Chondrocyte (in vitro differentiated cells): ENCODE measurements at places on chromosomes 7 and 10. TPM values are rescaled to one million over a fixed set of nuclear protein-coding genes. Genes with fewer than 3 reads are reported as not detected.
A peak's percentile ranks its signal among the peaks of the same experiment; 100 is the strongest.

GRCh38 chr10:133174689-133175263 lies 14.8 kb downstream of the KNDC1 start:
- H3K27ac ChIP-seq: no peak overlapping the region
- DNase-seq: no peak
- H3K4me1 ChIP-seq: no peaks in the 10 kb centered on the region
- no peak overlapping the region for H3K4me3 ChIP-seq
- H3K36me3 ChIP-seq: peaks cover 3% of the 10 kb centered on the region

GRCh38 chr10:73773152-73773879 lies 8.5 kb upstream of the CHCHD1 start:
- H3K27me3 ChIP-seq: no peaks in the 10 kb centered on the region
- H3K27ac ChIP-seq: peak overlapping the region; percentile 92
- DNase-seq: no peak
- H3K4me3 ChIP-seq: peak overlapping the region; percentile 94
- H3K36me3 ChIP-seq: peaks cover 25% of the 10 kb centered on the region
- peaks cover 44% of the 10 kb centered on the region for H3K4me1 ChIP-seq

The CLRN3 gene
- total RNA-seq: not detected in 3 replicates

GRCh38 chr7:114413761-114414155 lies 857 bp upstream of the FOXP2 start:
- H3K4me1 ChIP-seq: peaks cover 11% of the 10 kb centered on the region
- H3K27me3 ChIP-seq: no peaks in the 10 kb centered on the region
- H3K4me3 ChIP-seq: no peak overlapping the region

The SPAM1 gene
- total RNA-seq: not detected in 3 replicates

The MRLN gene
- total RNA-seq: not detected in 3 replicates

DNA sequence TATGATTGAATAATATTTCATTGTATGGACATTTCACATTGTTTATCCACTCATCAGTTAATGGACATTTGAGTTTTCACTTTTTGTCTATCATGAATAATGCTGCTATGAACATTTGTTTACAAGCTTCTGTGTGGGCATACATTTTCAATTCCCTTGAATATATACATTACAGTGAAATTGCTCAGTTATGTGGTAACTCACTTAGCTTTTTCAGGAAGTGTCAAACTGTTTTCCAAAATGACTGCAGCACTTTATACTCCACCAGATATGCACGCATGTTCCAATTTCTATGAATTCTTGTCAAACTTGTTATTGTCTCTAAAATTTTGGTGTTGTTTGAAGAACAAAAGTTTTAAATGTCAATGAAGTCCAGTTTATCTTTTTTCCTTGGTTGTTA lies 401.2 kb downstream of the THSD7A start:
- H3K27me3 ChIP-seq: peaks cover 27% of the 10 kb centered on the region
- H3K27ac ChIP-seq: no peak overlapping the region
- H3K4me3 ChIP-seq: no peak overlapping the region
- H3K36me3 ChIP-seq: no peaks in the 10 kb centered on the region

DNA sequence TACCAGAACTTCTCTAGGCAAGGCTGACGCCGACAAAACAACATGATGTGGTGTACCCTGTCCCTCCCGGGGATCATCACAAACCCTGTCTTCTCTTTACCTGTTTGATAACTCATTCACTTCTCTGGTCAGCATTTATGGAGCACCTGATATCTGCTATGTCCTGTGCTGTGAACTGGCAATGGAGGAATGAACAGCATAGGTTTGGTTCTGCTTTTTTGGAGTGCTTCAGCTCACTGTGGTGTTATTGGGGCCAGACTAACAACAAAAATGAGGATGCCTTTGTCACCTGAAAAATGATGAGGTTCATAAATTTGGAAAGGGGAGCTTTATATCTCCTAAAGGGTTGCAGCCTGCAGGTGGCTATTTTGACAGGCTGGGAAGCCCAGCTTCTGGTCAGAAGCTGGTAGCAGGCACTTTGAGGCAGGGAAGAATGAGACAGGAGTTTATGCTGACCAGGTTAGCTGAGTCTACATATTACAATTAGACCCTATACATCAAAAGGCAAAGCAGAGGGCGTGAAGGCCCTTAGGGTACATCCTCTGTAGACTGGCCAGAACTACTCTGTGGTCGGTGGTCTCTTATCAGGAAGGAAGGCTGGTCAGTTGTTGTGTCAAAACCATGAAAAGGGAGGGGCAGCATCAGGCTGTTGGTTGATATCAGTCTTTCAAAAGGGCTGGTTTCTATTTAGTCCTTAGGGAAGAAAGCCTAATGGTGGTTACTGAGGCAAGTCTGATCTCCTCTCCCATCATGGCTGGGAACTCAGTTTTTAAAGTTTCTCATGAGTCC lies 42.3 kb downstream of the SH2D4B start:
- no peak overlapping the region for H3K27ac ChIP-seq
- peaks cover 9% of the 10 kb centered on the region for H3K4me1 ChIP-seq
- peaks cover 19% of the 10 kb centered on the region for H3K27me3 ChIP-seq
- DNase-seq: no peak

GRCh38 chr10:9863559-9864121 lies 1154.0 kb upstream of the CELF2 start:
- no peak for DNase-seq
- no peaks in the 10 kb centered on the region for H3K27me3 ChIP-seq
- H3K36me3 ChIP-seq: no peaks in the 10 kb centered on the region
- H3K4me3 ChIP-seq: no peak overlapping the region

The AQP1 gene
- total RNA-seq: 3.9 to 18.6 TPM (median 18.0 TPM) in 3 replicates

DNA sequence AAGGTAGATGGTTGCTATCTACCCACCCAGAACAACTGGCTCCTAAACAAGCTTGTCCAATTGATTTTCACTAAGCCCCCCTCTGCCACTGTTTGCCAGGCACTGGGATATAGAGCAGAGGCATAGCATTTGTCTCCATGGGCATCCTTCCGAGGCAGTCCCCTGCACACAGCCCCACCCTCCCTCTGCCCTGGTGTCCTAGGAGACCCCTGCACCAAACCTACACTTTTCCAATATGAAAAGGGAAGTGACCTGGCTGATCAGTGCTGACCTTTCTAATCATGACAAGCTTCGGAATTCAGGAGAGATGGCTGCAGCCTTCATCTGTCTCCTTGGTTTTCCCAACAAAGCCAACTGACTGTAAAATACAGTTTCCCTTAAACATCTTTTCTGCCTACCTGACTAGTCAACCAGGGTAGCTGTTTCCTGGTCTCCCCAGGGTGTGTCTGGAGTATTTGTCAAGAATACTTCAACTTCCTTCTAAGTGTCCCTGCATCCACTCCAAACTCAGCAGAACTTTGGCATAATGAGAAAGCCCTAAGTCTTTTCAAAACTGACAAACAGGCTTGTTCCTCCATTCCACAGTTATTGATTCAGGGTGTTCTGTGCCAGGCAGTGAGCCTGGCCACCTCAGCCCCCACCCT lies 7.6 kb upstream of the SLC18A3 start:
- H3K27me3 ChIP-seq: peaks cover 33% of the 10 kb centered on the region
- H3K4me1 ChIP-seq: peaks cover 3% of the 10 kb centered on the region
- peaks cover 2% of the 10 kb centered on the region for H3K36me3 ChIP-seq
- no peak overlapping the region for H3K4me3 ChIP-seq

The ITIH5 gene
- total RNA-seq: 3.4 to 19.5 TPM (median 4.1 TPM) in 3 replicates

- peaks cover 15% of the 10 kb centered on the region for H3K27me3 ChIP-seq
- no peaks in the 10 kb centered on the region for H3K4me1 ChIP-seq
- DNase-seq: no peak
- H3K36me3 ChIP-seq: no peaks in the 10 kb centered on the region
- H3K4me3 ChIP-seq: no peak overlapping the region
Measured at GRCh38 chr7:104017001-104017400, 27.5 kb upstream of the RELN start.

DNA sequence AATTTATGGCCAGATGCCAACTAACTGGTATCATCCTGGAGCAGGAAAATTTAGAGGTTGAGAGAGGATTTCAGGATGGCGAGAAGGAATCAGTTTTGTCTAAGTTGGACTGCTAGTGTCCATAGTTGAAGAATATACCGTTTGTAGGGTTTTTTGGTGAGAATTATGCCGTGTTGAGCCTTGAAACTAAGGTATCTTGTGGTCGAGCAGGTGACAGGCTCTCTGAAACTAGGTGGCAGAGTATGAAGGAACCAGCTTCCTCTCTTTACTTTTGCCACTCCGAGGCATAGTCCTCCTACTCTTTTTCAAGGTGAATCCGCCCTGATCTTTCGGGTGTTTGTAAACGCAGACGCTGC lies 9.7 kb downstream of the MDFIC start:
- H3K4me1 ChIP-seq: peaks cover 3% of the 10 kb centered on the region
- DNase-seq: no peak
- no peaks in the 10 kb centered on the region for H3K36me3 ChIP-seq
- no peaks in the 10 kb centered on the region for H3K27me3 ChIP-seq
- no peak overlapping the region for H3K27ac ChIP-seq
- H3K4me3 ChIP-seq: no peak overlapping the region

The RBM20 gene
- total RNA-seq: 1.4 to 3.8 TPM (median 3.6 TPM) in 3 replicates

- H3K27me3 ChIP-seq: no peaks in the 10 kb centered on the region
- no peaks in the 10 kb centered on the region for H3K4me1 ChIP-seq
- no peak for DNase-seq
- no peaks in the 10 kb centered on the region for H3K36me3 ChIP-seq
- no peak overlapping the region for H3K4me3 ChIP-seq
Measured at GRCh38 chr10:53903756-53904155, 897.3 kb downstream of the PCDH15 start.

The KCNMA1 gene
- 76.1 to 87.6 TPM (median 86.7 TPM) in 3 replicates for total RNA-seq

DNA sequence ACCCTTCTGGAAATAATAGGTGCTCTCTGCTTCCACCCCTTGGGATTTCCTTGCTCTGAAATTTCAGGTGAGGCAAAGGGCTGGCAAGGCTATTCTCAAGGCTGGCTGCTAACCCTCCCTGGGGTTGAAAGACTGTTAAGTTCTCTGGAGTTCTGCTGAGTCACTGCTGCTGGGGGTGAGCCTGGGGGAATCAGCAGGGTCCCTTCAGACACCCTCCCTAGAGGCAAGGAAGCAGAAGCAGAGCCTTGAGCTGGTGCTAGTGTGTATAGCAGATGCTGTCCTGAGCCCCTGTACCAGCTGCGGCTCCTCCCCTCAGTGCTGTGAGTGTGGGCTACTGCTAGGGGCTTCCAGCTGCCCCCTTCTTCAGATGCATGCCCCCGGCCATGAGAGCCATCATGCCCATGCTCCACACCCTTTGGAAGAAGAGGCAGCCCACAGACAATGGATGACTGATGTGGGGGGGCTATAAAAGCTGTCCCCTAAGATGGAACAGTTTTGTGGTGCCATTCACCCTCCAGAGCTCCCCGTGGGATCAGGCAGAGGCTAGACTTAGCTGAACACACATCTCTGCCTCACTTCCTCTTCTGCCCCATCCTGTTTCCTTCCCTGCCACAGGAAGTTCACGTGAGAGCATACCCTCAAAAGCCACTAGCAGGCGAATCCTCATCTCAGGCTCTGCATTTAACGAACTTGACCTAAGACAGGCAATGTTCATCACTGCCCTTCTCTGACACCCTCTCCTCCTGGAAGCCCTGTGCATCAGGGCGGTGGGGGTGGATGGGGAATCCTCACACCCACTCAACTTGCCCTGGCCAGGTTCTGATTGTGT lies 91.8 kb downstream of the SH3PXD2A start:
- H3K27me3 ChIP-seq: peaks cover 3% of the 10 kb centered on the region
- no peaks in the 10 kb centered on the region for H3K36me3 ChIP-seq
- H3K27ac ChIP-seq: no peak overlapping the region
- no peak for DNase-seq
- peaks cover 17% of the 10 kb centered on the region for H3K4me1 ChIP-seq
- H3K4me3 ChIP-seq: no peak overlapping the region

DNA sequence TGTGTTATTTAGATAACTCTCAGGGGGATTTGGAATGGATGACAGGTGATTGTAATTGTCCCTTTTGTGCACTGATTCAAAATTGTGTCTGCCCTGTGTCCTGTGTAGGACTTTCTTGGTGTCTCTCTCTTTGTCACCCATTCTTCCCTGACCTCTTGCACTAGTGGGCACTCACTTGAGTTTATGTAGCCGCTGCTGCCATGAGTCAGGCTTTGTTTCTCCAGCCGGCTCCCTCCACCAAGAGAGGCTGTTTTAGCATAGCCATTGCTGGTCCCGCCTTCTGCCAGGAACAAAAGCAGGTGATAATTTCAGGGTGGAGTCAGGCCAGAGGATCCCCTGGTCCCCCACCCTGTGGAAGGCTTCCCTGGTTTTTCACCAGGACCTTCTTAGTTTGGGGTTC lies 8.4 kb downstream of the COL17A1 start:
- no peaks in the 10 kb centered on the region for H3K27me3 ChIP-seq
- H3K4me3 ChIP-seq: no peak overlapping the region
- H3K36me3 ChIP-seq: no peaks in the 10 kb centered on the region
- no peak overlapping the region for H3K27ac ChIP-seq
- no peak for DNase-seq

DNA sequence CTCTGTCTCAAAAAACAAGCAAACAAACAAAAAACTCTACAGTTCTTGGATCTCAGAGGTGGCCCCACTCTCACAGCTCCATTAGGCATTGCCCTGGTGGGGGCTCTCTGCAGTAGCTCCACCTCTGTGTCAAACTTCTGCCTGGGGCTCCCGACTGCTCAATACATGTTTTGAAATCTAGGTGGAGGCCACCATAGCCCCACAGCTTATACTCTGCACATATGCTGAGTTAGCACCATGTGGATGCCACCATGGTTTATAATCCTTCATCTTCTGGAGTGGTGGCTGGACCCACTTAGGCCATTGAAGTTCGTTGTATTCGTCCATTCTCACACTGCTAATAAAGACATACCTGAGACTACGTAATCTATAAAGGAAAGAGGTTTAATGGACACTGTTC lies 78.4 kb downstream of the SEPTIN14 start:
- no peaks in the 10 kb centered on the region for H3K36me3 ChIP-seq
- no peak for DNase-seq
- no peak overlapping the region for H3K27ac ChIP-seq
- H3K27me3 ChIP-seq: no peaks in the 10 kb centered on the region
- no peaks in the 10 kb centered on the region for H3K4me1 ChIP-seq
- H3K4me3 ChIP-seq: no peak overlapping the region

The VSTM4 gene
- 4.6 to 7.2 TPM (median 6.4 TPM) in 3 replicates for total RNA-seq

- H3K4me3 ChIP-seq: no peak overlapping the region
- no peak for DNase-seq
- peaks cover 4% of the 10 kb centered on the region for H3K27me3 ChIP-seq
Measured at GRCh38 chr10:66586073-66586472, 339.8 kb upstream of the LRRTM3 start.

The ZNF775 gene
- 4.3 to 6.5 TPM (median 6.0 TPM) in 3 replicates for total RNA-seq
